ENCODE measurements at places on chromosomes 2 and 18. TPM values are rescaled to one million over a fixed set of nuclear protein-coding genes. Genes with fewer than 3 reads are reported as not detected.

The C2orf74 gene
- total RNA-seq: 14.4 TPM

The NLRC4 gene
- total RNA-seq: not detected

The HTR2B gene
- not detected for total RNA-seq

The MARCHF4 gene
- not detected for total RNA-seq

The ADGRF3 gene
- 0.57 TPM for total RNA-seq

The SESTD1 gene
- total RNA-seq: 15.4 TPM

The TRMT61B gene
- 12.2 TPM for total RNA-seq

The OR6B2 gene
- not detected for total RNA-seq

The TEKT4 gene
- total RNA-seq: not detected

The COL6A3 gene
- total RNA-seq: 31.6 TPM

The ST6GAL2 gene
- not detected for total RNA-seq

The NETO1 gene
- not detected for total RNA-seq

GRCh38 chr2:170229125-170229524 lies 51.2 kb downstream of the MYO3B start:
- no peak for DNase-seq

DNA sequence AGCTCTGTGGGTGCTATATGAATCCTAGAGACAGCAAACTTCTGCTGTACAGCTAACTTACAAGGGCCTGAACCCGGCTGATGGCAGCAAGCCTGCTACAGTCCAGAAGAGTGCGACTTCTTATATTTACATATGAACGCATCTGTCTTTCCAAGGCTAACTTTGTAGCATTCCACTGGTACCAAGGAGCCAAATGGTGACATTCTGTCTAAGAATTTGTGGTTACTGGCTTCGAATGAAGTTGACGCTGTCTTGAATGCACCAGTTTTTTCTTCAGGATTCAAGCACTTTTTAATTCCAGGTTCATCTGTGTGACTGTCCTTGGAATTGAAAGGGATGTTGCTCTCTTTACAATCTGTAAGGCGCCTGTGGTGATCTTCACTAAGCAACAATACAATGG lies 42.4 kb downstream of the THUMPD2 start:
- no peak for DNase-seq

GRCh38 chr2:239397931-239398471 lies 2.8 kb downstream of the HDAC4 start:
- DNase-seq: no peak

- DNase-seq: no peak
These were observed 366.7 kb downstream of the NUP35 start for GRCh38 chr2:183490914-183491313.

DNA sequence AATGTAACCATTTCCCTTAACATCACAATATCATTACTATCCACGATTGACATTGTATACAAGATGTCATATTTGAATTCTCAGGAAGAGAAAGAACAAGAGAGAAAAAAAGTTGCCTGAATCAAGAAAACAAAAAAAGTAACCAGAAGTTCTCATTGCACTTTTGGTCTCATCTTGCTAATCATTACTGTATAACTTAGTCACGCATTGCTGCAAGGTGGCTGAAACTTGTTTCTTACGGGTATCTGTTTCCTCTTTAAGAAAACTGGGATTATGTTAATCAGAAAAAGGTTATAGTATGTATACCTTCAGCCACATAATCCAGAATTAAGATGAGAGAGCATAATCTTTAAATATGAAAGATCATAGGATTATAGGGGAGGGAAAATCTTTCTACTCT lies 639.7 kb upstream of the SYT4 start:
- DNase-seq: no peak

- no peak for DNase-seq
These were observed 16.5 kb upstream of the PRLH start for GRCh38 chr2:237549643-237550415.

GRCh38 chr2:38474715-38475566 lies 97.9 kb upstream of the ATL2 start:
- DNase-seq: no peak

GRCh38 chr2:108169982-108170625 lies 69.7 kb upstream of the SULT1C3 start:
- DNase-seq: no peak

- DNase-seq: no peak
These were observed 72.1 kb downstream of the UBE2E3 start for GRCh38 chr2:181052523-181052891.

DNA sequence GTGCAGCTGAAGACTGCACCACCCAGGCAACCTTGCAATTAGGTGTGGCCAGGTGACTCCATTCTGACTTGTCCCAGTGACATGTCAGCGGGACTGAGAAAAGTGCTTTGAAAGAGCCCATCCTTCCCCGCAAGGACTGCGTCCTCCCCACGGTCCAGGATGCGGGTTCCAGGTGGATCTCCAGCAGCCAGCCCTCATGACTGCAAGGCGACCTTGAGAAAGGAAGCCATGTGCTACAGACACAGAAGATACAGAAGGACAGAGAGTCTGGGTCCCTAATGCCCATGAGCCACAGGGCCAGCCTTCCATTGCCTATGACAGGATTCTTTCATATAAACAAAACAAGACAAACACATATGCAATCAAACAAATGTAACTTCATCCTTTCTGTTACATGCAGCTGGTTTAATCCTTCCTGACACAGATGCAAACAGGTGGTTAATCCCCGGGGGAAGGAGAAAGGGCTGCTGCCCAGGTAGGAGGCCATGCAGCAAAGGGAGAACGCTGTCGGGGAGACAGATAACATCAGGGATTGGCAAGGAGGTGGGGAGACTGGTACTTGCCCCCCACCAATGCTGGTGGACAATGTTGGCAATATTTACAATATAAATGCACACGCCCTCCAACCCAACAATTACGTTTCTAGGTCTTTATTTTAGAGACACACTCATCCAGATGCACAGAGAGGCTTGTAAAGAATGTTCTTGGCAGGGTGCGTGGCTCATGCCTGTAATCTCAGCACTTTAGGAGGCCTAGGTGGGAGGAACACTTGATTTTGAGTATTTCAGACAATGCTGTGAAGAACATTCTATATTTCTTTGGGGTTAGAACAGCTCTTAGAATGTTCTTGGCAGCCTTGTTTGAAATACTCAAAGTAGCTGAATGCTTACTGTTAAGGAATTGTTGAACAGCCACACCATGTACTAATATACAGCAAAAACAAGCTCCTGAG lies 64.8 kb downstream of the NCAPH start:
- no peak for DNase-seq

DNA sequence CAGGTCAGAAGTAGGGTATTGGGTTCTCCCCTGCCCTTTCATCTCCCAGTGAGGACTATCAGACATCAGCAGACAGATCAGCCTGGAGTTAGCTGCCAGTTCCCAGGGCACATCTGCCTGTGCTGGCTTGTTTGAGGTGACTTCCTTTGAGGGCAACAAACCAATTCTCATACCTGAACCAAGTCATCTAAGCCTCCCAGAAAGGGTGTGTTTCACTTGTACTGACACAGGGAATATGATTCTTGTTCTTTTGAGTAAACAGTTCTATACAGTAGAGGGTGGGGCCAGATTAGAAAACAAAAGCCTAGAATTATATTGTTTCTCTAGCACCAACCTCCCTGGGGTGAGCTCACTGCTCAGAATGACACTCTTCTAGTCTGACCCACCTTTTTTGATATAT lies 591.9 kb downstream of the SLC4A3 start:
- DNase-seq: no peak

- no peak for DNase-seq
These were observed 322.1 kb downstream of the LRRTM1 start for GRCh38 chr2:79982445-79982844.

DNA sequence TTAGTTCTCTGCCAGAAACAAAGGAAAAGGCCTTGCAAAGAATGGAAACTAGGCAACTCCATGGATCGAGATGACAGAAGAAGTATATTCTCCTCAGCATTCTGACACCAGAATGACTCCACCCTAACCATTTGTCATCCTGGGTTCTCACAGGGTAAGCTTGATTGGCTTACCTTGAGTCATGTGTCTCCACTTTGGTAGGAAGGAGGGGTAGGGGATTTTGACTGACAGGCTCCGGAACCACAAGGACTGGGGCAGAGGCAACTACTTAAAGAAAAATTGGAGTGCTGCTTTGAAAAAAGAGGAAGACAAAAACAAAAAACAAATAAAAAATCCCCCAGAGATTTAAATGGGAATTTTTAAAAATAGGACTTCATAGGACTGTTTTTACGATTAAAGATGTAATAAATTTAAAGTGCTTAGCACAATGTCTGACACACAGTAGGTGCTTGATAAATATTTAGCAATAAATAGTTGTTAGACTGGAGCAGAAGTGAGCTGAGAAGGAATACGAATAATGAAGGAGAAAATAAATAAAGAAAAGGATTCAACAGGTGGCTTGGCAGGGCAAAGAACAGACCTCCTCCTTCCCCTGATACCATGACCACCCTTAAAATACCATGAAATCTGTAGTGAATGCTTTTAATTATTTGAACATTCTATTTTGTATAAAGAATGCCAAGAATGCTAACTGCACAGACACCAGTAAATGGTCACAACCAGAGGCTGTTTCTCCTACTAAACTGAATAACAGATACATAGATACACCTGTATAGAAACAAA lies 230.2 kb downstream of the CDCA7 start:
- no peak for DNase-seq

GRCh38 chr2:182072861-182073260 lies 87.2 kb downstream of the PPP1R1C start:
- no peak for DNase-seq

GRCh38 chr2:233307565-233307964 lies at the start of gene SAG:
SAG (plus strand) TSS chr2:233307816; CDS start chr2:233309190, 1,374 bp downstream.
- DNase-seq: no peak

- no peak for DNase-seq
These were observed 61.9 kb upstream of the BZW1 start for GRCh38 chr2:200749631-200750322.

- no peak for DNase-seq
These were observed 45.4 kb downstream of the ST8SIA5 start for GRCh38 chr18:46711444-46711863.

- DNase-seq: peak; percentile 51
These were observed 9.7 kb upstream of the OTOS start for GRCh38 chr2:240149943-240150784.

- no peak for DNase-seq
These were observed 4.2 kb upstream of the IL1R1 start for GRCh38 chr2:102138331-102138730.

- DNase-seq: no peak
These were observed 256.7 kb downstream of the CAMKMT start for GRCh38 chr2:44618251-44619023.

DNA sequence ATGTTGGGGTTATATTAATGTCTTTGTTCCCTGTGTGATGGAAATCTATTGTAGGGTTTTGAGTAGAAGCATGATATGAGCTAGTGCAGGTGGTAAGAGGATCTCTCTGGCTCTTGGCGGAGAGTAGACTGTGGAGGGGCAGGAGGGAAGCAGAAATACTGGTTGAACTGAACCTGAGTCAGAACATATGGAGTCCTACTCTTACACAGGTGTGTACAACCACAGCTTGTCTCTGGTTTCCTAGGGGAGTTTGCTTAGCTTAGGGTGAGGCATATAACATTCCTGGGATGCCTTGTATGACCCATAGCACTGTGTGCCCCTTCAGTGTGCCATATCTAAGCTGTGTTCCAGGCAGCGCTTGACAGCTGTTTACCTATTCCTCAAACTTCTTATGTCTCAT lies 97.3 kb upstream of the GCFC2 start:
- DNase-seq: no peak

- DNase-seq: no peak
These were observed 934.8 kb upstream of the DDX18 start for GRCh38 chr2:116879650-116880160.

GRCh38 chr2:1661891-1662605 lies 82.3 kb downstream of the PXDN start:
- no peak for DNase-seq
